ENCODE measurements at places on chromosomes 2 and 18.

- DNase-seq, result no peak
These were observed 37.5 kb upstream of the MAPRE3 start for GRCh38 chr2:26932974-26933373.

GRCh38 chr2:19857806-19858205 lies 44.0 kb downstream of the TTC32 start:
- no peak for DNase-seq

DNA sequence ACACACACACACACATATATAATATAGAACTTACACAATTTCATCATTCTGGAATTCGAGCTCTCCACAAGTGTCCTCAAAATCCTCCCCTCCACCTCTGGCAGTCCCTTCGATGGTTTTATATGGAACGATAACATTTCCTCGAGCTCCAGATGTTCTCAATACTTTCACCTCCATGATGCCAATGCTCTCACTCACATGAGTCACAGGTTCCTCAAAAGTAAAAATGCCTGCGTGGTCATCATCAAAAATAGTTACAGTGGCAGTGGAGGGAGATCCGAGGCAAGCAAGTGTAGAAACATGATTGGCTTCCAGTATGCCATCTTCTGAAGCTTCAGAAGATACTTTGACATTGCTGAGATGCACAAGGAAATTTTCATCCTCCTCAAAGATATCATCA lies 23.5 kb downstream of the SLC8A1 start:
- DNase-seq, result no peak

- peak; percentile 15 for DNase-seq
These were observed 42.7 kb downstream of the CYP26B1 start for GRCh38 chr2:72104821-72105588.

GRCh38 chr18:23416298-23416697 lies 36.8 kb upstream of the RIOK3 start:
- DNase-seq, result no peak

DNA sequence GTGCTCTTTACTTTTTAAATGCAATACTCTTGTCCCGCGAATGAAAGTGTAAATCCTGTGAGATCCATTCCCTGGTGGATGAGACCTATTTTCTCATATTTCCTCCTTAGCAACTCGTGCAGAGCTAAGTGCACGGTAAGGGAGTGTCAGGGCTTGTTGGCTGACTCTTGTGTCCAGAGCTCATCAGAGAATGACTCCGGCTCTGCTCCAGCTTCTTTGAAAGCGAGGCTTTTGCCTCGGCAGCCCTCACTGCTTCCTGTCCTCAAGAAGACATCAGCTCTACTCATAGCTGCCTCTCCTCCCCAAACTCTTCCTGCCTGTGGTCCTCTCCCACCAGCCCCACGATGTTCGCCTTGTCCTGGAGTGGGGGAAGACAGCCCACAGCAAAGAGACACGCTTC lies 70.7 kb downstream of the LIPG start:
- no peak for DNase-seq

DNA sequence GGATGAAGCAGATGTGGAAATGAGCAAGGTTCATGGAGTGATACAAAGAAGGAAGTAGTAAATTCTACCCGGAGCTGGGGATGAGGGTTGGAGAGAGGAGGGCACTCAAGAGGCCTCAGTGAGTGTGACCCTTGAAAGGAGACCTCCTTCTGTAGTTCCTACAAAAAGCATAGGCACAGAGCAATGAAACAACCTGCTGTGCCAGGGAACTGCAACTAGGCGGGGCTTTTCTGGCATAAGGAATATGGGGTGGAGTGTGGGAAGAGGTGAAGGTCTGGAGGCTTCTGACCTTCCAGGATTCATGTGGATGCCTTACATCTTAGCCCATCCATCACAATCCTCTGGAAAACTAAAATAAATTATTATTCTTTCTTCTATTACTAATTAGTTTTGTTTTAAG lies 25.5 kb upstream of the PGAP1 start:
- peak; percentile 9 for DNase-seq

- DNase-seq, result peak; percentile 47
These were observed 19.2 kb downstream of the DTNA start for GRCh38 chr18:34729264-34729663.

GRCh38 chr2:227713291-227713690 lies 4.5 kb downstream of the SLC19A3 start:
- DNase-seq, result no peak

DNA sequence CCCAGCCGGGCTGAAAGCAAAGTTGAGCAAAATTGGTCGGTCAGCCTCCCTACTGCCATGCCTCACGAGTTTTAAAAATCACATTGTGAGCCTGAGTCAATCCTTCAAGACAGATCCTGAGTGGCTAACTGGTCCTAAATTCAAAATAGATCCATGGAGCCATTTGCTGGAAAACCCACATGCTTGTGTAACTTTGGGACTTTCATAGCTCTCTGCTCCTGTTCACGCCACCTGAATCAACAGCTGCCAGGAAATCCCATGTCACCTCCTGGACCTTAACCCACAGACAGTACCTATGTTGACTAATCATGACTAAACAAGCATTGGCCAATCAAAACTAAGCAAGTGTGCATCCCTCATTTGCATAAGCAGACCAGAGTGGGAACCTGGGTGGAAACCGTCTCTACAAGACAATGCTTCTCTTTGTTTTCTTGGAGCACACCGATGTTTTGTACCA lies 42.8 kb upstream of the LDLRAD4 start:
- no peak for DNase-seq

- DNase-seq, result no peak
These were observed 113.6 kb downstream of the METTL8 start for GRCh38 chr2:171320208-171320621.

DNA sequence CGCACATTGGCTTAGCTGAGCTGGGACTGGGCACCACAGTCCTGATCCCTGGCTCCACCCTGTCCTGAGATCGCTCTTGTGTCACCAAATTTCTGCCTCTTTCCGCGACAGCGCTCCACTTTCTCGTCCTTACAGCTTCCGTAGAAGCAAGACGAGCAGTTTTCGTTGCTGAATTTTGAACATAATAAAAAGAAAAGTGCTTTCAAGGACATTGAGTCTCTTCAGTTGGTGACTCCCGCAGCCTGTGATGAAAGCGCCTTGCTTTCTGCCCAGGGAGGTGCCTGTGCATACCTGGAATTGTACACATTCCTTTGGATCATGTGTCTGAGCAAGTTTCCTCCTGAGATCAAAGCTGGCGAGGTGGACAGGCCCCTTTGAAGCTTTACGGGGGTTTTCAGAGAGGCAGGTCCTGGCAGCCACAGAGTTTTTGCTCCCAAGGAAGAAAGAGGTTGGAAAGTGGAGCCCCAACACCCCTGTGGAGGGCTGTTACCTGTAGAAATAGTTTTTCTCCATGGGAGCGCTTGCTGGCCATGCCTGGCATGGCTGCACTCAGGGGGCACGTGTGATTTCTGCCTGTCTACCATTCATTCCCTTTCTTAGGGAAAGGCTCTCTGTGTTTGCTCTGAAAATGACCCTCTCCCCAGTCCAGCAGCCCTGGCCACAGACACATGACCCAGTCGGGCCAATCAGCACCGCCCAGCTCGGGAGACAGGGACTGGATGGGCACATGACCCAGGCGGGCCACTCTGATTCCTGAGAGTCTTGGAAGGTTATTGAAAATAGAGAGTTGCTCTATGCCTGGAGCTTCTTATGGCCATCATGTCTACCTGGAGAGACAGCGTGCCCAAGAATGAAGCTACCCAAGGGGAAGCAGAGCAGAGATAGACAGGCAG lies 115.6 kb upstream of the OTOS start:
- DNase-seq, result no peak

DNA sequence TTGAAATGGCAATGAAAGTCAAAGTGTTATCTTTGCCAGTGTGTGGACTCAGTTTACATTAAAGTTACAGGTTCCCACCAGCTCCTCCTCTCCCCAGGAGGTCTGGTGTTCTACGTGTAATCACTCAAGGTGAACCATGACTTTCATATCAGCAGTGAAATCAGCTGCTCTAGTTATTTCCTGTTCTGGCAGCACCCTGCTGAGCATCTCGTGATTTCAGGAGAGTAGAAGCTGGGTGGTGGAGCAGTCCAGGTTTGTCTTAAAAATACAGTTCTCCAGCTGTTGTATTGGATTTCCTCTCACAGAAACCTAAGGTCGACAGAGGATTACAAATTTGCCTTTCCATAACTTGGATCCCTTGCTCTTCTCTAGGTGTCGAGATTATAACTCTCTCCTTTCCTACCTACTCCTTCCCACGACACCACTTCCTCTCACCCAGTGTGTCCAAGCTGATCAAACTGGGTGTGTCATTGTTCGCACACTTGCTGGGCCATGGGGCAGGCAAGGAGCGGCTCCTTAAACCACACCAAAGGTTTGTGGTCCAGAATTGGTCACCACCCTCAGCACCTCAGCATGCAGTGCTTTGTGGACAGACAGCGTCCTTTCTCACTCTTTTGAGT lies 13.0 kb upstream of the ARHGAP25 start:
- DNase-seq, result peak; percentile 67

DNA sequence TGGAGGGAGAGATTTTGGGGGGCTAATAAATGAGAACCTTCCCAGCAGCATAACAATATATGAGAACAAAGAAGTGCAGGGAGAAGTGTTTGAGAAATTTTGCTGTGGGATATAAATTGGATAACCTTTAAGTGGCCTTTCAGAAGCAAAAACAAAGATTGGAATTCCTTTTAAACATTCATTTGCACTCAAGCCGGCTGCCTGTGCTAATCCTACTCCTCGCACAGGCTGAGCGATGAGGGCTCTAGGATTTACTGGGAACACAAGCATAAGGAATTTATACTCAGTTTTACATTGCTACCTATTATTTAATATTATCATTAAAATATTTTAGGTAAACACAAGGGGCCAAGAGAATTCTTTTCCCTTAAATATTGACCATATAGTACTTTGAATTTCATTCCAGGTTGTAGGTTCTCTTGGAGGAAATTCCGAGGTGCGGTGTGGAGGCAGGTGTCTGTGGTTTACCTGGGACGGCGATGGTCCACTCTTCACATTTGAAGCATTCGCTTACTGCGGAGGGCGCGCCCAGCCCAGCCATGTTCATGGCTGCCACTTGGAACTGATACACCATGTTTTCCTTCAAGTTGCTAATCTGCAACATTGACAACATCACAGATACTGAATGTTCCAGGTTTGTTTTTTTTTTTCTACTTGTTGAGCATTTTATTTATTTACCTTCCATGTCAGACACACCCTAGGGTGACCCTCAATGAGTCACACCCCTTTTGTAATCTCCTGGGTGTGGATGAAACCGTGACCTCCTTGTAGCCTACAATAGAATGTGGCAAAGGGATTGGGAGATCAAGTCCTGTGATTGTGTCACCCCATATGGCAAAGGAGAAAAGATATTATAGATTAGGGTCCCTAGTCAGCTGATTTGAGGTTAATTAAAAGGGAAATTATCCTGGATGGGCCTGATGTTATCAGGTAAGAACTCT lies 100.1 kb downstream of the MYOM1 start:
- no peak for DNase-seq

- no peak for DNase-seq
These were observed 52.5 kb upstream of the FAM136A start for GRCh38 chr2:70354264-70354949.

DNA sequence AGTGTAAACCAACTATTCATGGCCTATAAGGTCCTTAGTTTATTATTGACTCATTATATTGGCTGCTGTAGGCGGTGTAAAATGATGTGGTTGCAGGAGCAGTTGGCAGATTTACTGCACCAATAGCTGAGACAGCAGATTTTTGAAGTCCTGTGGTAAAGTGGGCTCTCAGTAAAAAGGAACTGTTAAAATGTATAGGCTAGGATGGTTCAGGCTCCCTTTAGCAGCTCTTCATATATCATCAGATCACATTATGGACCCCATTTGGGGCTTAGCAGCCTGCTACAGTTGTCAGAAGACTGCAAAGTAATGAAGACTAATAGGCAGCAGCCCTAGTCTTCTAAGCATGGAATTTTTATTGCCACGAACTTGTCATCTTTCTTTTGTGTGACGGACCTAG lies 27.8 kb downstream of the MTX2 start:
- DNase-seq, result no peak

GRCh38 chr2:171432969-171433762 lies 624 bp downstream of the METTL8 start:
- DNase-seq, result peak; percentile 59

DNA sequence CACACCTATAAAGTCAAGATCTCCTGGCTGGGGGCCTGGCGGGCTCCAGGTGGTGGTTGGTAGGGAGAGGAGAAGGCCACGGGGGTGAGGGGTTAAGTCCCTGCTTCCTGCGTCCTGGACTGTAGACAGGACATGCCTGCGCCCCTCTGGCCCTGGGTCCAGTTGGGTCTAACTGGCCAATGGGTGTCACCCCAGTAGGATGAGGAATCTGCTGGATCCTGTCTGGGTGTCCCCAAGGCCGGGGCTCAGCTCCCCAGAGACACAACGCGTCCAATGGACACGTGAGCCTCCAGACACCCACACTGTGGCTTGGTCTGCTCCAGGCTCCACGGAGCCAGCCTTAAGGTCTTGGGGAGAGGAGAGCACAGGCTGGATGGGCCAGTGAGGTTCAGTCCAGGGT lies 19.6 kb downstream of the AQP12A start:
- no peak for DNase-seq

DNA sequence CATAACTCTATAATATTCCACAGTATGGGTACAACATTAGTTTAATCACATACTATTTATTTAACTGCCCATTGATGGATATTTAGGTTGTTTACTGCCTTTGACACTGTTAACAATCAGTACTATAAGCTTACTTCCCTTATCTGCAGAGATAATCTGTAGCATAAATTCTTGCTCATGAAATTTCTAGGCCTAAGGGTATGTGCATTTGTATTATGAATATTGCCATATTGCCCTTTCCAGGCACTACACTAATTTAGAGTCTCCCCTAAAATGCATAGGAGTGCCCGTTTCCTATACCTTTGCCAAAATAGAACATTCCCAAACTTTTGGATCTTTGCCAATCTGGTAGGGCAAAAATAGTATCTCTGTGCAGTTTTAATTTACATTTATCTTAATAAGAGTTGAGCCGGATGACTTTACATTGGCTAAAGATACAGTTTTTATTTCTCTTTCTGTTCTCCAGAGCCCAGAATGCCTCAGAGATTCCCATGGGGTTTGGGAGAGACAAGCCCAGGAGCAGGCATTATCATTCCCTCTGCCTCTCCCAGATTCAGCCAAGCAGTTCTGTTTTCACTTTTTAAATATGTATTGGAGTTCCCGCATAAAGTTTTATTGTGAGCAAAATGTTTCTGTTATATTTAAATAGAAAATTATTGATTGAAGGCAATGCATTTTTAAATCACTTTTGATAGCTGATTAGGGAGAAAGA lies 102.8 kb downstream of the CAPN13 start:
- no peak for DNase-seq

DNA sequence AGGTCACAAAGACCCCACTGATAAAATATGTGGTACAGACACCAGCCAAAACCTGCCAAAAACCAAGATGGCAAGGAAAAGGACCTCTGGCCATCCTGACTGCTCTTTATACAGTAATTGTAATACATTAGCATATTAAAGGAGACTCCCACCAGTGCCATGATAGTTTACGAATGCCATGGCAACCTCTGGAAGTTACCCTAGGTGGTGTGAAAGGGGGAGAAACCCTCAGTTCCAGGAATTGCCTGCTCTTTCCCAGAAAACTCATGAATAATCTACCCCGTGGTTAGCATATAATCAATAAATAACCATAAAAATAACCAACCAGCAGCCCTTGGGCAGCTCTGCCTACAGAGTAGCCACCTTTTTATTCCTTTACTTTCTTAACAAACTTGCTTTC lies 129.8 kb upstream of the EPB41L3 start:
- DNase-seq, result no peak

GRCh38 chr2:197256547-197257170 lies 53.9 kb downstream of the ANKRD44 start:
- DNase-seq, result no peak
